Upper lobe of left lung (tissue), 6 donors: ENCODE measurements at places on chromosomes 2 and 18. TPM values are rescaled to one million over a fixed set of nuclear protein-coding genes. Genes with fewer than 3 reads are reported as not detected.

DNA sequence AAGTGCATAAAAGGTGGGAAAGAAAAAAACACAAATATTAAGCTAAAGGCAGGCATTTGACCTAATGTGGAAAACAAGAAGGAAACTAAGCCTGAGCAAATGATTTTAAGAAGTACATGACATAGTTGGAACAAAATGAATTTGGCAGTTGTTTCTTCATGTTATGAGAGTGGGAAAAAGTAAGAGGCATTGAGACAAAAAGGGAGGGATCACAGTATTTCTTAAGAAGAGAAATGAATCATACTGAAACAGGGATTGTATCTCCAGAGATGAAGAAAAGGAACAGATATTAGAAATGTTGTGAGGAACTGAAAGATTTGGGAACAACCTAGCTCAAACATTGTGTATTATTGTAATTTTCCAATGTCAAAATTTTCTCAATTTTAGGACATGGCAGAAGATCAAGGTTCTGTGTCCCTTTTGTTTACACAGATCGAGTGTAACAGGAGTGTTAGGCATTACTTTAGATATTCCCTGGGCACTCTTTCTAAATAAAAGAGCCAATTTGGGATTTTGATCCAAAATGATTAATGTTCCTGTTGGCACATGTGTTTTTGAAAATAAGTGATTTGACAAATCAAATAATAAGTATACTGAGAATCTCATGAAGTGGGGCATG, 98.6 kb downstream of the CALCRL start:
- DNase-seq = no peak

- DNase-seq = no peak
Measured at GRCh38 chr2:174785481-174785880, 21.2 kb upstream of the CHRNA1 start.

B4GALT6 gene
- total RNA-seq = not detected

AQP12B gene
- not detected for total RNA-seq

- DNase-seq = no peak
Measured at GRCh38 chr18:38413193-38413592, 847.6 kb upstream of the CELF4 start.

GRCh38 chr2:64913357-64913869, 75.8 kb upstream of the SLC1A4 start:
- DNase-seq = no peak

- DNase-seq = no peak
Measured at GRCh38 chr2:31294196-31294595, 60.2 kb downstream of the EHD3 start.

- no peak for DNase-seq
Measured at GRCh38 chr2:66198873-66199272, 236.1 kb upstream of the MEIS1 start.

ATF2 gene
- 16.6 TPM for total RNA-seq

PCARE gene
- total RNA-seq = 0.67 TPM

DNA sequence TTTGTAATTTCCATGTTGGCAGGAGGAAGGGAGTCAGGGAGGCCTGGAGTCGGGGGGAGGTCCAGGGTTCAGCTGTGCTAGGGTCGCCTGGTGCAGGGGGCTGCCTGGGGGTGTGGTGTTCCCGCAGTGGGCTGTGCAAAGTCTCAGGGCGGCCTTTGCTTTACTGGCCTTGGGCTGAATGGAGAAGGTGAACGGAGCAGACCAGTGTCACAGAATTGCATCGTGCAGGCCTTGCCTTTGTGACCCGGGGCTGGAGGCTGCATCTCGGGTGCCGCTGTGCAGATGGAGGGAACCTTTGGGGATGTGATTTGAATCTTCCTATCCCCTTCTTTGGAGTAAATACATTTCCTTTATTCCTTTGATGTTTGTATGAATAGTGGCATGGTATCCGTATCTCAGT, 8.8 kb downstream of the SNTG2 start:
- no peak for DNase-seq

CCDC138 gene
- 9.4 TPM for total RNA-seq

DNA sequence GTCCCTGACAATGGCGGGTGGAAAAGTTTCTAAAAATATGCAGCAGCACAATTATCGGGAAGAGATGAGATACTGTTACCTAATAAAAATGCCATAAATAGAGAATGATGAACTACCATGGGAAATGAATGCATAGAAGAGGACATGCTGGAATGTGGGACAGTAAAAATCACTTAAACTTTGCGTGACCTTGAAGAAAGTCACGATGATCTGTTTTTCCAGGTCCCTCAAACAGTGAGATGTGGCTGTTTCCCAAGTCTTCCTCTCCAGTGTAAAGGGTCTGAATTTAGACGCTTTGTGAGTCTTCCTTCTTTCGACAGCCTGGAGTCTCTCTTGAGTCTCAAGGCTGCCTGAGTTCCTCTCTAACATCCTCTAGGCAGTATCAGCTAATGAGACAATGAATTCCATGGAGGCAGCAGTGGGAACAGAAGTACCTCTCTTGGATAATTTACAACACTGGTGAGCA, 1.4 kb downstream of the CLUL1 start:
- DNase-seq = no peak

TUBA4B gene
- 2.9 TPM for total RNA-seq

- no peak for DNase-seq
Measured at GRCh38 chr2:238817891-238818290, 30.0 kb upstream of the TWIST2 start.

ALKAL2 gene
- 15.5 TPM for total RNA-seq

- DNase-seq = peak; percentile 64
Measured at GRCh38 chr18:58541789-58542425, 87.0 kb downstream of the ALPK2 start.

SCN2A gene
- not detected for total RNA-seq

DNA sequence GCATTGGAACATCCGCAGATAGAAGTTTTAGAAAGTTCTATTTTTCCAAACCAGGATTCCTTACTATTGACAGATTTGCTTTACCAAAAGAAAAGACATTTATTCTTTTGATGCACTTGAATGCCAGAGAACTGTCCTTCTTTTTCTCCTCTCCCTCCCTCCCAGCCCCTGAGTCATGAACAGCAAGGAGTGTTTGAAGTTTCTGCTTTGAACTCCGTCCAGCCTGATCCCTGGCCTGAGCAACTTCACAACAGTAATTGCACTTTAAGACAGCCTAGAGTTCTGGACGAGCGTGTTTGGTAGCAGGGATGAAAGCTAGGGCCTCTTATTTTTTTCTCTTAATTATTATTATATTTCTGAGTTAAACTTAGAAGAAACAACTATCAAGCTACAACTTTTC, 33.6 kb downstream of the APCDD1 start:
- DNase-seq = no peak

- DNase-seq = no peak
Measured at GRCh38 chr2:20334605-20335203, 15.9 kb downstream of the PUM2 start.

DNA sequence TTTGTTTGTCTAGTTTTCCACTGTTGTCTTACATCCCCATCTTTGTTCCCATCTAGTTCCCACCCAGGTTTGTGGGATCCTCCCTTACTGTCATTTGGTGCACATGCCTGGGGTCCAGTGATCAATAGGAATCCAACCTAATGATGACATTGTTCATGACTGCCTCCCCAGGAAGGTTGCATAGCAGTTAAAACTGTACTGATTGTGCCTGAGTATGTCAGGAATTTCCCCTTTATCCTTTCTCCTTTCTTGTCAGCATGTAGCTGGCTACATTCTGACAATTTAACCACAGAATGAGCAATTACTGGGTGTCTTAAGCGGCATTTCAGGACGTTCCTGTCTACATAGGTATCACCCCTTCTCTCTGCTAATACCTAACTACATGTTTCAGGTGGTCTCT, 653.0 kb downstream of the CNTNAP5 start:
- DNase-seq = no peak
